Stimulated activated CD4-positive, alpha-beta T cell treated with anti-CD3 and anti-CD28 coated beads, Interleukin-12 subunit alpha, Interleukin-12 subunit beta, amount 100 ng/mL, for 48 hours (primary cell): ENCODE measurements at places on chromosomes 3 and 15.

GRCh38 chr3:117104792-117105191 is 395.2 kb downstream of the TUSC7 start:
- DNase-seq: no peak

DNA sequence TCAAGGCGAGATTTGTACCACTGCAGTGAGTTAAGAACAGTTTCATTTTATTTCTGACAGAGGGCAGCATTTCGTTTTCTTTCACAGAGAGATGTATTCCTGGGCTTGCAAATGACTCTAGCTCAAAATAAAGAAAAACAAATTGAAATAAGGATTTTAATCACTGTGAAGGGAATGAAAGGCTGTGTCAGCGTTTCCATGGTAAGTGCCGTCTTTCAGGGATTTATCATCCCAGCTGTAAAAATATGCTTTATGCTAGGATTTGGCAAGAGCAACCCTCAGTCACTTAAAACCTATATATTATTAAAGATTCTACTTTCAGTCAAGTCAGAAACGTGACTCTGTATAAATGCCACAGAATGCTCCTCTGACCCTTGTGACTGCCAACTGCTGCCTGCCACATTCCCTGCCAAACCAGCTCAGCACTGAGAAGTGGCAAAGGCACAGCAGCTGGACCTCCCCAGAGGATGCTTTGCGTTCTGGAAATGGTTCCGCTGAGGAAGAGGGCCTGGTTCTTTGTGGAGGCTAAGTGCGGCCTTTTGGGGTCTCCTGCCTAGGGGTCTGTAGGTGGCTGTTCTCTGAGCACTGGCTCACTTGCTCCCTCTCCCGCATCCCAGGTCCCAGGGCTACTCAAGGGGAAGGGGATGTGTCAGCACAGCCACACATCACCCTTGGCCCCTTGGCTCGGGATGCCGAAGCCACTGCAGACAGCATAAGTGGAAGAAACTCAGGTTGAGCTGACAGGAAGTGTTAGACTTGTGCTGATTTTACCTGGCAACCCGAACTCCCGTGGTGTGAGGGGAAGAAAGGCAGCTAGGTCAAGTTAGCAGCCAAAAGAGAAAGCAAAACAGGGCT is 56.6 kb upstream of the POMGNT2 start:
- DNase-seq: no peak

GRCh38 chr15:85443593-85444087 is 63.2 kb downstream of the AKAP13 start:
- no peak for DNase-seq

GRCh38 chr3:128591738-128592426 is 58.7 kb downstream of the RPN1 start:
- no peak for DNase-seq

DNA sequence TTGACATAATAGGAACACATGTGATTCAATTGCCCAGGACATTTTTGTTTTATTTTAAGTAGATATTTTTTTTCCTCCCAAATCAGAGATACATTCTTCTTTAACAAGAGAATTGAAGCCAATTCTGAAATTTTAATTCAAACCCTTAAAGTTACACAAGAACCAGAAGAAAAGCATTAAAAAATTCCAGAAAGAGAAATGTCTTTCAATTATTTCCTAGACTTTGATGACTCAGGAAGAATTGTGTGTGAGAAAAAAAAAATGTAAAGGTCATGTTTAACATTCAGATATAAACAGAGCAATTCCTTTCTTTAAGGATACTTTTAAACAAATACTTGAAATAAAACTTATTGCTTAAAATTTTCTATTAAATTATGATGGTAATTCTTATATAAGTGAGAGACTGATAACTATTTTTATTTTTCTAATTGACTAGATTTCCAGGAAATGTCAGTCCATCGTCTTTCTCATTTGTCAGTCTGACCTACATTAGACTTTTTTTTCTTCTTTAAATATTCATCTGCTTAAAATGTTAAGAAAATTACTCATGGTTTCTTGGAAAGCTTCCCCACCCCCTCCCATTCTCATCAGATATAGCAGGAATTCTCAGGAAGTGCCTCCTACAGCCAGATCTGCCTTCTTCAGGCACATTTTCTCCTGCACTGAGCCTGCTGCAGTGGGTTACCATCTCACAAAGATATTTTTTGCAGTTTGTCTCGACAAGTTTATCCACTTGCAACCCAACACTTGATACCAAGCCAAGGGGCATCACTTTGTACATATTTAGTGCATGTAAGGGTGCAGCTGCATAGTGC is 261.8 kb upstream of the CBLB start:
- no peak for DNase-seq

DNA sequence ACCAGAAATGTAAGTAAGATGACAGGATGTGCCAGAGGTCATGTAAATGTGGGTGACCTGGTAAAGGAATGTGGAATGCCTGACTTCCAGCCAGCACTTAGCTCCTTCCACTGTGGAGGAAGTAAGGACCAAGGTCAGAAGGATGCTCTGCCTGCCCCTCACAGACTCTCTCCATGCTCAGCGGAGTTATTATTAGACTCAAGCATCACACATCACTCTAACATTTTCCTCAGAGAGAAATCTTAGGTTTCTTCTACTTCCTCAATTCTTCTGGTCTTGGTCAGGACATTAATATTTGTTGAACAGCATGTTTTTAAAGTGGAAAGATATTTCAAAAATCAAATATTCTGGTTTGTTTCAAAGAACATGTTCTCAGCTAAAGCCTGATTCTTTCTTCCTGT is 231.4 kb upstream of the WNT5A start:
- no peak for DNase-seq
